ENCODE measurements at places on chromosomes 1 and 21.

DNA sequence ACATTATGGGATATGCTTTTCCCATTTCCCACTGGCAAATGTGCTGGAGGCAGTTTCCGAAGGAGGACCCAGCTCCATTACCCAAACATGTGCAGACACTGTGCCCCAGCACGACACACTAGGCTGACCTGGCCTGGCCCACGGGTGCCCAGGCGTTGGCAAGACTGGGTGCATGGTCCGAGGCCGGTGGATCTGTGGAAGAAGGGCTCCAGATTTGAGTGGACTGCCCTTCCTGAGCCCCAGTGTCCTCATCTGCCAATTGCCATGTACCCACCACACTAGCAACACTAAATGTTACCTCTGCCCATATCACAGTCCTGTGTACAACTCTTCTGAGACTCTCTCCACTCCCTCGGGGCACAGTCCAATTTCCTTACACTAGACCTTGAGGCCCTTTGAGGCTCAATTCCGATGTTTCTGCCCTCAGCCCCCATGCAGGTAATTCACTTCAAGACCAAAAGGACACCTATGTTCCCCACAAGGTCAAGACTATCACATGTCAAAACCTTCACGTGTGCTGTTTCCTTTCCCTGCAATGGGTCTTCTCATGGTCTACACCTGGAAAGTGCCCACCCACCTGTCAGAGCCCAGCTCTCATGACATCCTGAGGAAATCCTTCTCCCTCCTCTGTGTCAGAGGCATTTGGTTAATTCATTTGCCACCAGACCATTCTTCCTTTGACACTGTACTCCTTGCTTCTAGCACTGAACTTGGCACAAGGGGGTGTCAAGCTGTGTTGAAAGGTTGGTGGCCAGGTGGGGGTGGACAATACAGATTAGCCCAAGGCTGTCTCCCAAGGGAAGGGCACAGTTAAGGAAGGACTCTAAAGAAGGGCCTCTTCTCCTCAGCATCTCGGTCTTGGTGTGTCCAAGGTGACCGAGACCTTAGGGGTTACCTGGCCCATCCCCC is 124.9 kb downstream of the DMRTB1 start:
- no peak for DNase-seq

- no peak for DNase-seq
Measured at GRCh38 chr21:23402929-23403520, 2204.3 kb downstream of the MRPL39 start.

GRCh38 chr1:95974586-95974985 is 740.6 kb downstream of the RWDD3 start:
- DNase-seq, result no peak

GRCh38 chr21:35204850-35205541 is 155.9 kb upstream of the RUNX1 start:
- no peak for DNase-seq

DNA sequence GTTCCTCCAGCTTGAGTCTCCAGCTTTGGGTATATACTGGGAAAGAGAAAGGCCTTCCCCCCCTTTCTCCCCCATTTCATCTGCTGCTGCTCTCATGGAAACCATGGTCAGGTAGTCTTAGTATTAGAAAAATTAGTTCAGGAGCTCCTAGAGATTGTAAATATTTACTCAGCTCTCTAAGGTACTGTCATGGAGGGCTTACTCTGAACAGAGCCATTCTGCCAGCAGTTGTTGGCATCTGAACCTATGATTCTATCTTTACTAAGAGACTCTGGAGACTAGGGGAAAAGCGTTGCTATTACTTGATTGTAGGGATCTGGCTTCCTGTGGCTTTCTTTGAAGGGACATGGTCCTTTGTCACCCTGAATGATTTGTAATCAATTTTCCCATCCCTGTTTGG is 6.1 kb downstream of the INTS3 start:
- DNase-seq, result no peak

GRCh38 chr1:240210026-240210425 is 118.3 kb downstream of the FMN2 start:
- no peak for DNase-seq

DNA sequence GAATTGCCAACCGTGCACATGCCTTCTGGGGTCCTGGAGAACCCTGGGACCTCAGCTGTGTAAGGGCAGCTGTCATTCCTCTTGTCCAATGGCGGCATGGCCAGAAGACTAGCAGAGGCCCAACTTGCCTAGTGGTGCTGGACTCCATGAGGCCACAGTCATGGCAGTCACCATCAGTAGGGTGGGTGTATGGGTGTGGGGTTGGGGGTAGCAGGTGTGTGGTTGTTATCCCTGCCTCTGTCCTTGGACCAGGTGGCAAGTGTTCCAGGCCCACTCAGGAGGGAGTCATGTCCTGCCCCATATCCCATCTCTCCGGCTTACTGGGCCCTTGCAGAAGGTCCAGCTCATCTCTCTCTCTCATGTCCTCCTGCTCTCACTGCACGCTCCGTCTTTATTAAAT is 1596.2 kb downstream of the MRPL39 start:
- DNase-seq, result no peak

DNA sequence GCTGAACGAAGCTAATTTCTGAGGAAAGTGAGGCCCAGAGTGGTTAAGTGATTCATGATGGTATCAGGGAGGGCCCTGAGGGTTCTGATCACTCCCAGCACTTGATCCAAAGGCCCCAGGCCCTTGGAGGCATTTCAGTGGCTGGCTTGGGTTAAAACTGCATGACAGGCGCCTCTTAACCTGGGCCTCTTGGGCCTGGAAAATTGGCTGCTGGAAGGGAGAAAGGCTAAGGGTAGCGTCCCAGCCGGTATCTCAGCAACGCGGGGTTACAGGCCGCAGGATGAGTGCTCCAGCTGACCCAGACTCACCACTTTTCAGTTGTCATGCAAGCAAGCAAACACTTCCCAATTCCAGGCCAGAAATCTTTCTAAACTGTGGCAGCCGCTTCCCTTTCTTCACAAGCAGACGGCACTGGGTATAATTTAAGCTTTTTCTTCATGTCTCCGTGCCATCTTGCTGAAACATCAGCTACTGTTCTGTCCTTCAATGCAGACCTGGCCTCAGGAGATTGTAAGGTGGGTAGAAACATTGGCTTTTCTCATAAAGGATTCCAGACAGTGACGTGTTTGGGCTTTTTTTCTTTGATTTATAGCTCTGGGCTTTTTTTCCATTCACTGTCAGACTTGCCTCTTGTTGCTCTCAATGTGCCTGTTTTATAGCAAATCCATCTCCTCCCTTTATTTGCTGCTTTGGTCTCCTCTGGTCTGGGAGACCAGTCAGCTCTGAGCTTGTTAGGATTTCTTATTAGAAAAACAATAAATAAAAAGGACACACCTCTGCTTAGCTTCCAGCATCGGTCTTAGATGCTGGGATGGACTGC is 229.1 kb downstream of the KCNJ6 start:
- DNase-seq, result no peak

DNA sequence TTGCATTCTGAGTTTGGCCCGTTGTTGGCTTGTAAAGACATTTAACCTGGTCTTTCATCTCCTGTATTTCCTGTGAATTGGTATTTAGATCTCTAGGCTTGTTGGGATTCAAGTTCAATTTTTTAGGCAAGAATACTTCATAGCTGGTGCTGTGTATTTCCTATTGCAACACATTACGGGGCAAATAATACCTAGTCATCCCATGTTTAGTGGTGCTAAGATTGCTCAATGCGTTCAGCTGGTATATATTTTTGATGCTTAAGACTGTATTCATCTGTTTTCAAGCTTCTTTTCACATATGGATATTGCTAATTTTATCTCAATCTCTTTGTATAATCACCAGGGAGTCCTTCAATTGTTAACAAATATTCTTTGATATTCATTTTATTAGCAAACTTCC is 87.5 kb upstream of the ZBTB18 start:
- DNase-seq, result no peak

DNA sequence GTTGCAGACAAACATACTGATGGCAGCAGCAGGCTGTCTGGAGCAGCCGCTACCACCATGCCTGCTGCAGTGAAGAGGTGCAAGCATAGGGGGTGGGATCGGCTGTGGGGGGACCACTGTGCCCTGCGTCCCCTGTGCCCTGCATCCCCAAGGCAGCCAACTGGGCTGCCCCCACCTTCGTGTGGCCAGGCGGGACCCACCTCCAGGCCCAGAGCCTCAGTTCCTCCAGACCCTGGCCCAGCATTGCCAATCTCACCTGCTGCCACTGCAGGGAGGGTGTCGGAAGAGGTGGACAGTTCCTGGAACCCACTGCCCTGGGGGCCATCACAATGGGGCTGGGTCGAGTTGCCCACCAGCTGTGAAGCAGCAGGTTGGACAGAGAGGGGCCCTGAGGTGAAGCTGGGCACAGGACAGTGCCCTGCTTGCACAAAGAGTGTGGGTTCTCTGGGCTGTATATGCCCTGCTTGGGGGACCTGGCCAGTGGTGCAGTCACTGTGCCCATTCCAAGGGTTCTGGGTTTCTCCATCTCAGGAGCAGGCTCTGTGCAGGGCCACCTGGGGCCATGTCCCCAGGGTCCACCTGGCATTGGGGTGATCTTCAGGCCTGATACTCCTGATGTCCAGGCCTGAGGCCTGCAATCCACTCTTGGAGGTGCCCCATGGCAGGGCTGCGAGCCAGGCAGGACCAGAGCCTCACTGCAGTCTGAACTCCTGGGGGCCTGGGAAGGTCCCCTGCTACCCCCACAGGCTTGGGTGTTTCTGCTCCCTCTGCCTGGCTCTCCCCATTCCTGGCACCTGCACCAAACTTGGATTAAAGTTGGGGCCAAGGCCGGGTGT is 261.4 kb upstream of the NRIP1 start:
- DNase-seq, result no peak

- DNase-seq, result no peak
Measured at GRCh38 chr1:212669102-212669501, 30.5 kb downstream of the BATF3 start.

DNA sequence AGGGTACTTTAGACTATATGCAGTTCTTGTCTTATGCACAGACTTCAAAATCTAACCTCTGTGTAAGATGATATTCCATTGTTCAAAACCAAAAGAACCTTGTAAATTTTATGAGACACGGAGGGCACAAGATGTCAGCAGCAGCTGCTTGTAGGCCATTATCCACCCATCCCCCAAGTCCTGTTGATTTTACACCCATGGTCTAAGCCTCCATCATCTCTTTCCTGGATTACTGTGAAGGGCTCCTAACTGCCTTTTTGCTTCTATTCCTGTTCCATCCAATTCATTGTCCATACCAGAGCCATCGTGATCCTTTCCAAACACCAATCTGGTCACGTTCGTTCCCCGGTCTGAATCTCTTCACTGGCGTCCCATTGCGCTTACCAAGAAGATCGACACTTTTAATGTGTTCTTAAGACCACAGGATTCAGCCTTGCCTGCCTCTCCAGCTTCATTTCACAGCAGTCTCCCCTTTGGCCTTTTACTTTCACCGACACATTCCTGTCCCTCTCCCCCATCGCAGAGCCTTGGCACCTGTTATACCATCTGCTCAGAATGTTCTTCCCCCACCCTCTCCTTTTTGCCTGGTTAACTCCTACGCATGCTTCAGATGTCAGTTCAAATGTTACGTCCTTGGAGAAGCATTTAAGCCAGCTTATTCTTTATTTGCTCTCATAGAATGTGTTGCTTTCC is 107.3 kb upstream of the POU3F1 start:
- no peak for DNase-seq

DNA sequence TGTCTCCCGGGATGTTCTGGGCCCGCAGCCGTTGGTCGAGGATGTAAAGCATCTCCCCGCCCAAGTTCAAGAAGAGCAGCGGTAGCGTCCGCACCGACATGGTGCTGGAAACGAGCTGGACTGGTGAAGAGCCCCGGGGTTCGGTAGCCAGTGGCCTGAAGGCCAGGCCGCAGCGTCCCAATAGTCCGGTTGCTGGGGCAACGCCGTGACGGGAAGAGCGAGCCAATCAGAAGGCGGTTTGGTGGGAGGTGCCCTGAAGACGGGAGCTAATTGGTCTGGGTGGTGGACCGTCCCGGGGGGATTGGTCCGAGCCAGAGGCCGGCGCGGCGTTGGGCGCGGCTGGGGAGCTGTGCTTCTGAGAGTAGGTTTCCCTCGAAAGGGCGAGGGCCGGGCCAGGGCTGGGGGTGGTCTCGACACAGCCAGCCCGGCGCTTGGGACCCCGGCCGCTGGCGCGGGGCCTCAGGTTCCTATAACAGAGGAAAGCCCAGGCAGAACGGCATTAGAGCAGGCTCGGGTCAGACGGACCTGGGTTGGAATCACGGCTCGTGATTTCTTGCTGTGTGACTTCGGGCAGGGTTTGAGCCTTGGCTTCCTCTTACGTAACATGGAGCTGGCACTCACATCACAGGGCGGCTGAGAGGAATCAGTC is at the start of gene OSCP1:
Gene OSCP1, minus strand, starts transcription at position 182 of the 649 bp plus-strand sequence. Its CDS starts 82 bp downstream, at position 100.
- DNase-seq, result peak; percentile 100

DNA sequence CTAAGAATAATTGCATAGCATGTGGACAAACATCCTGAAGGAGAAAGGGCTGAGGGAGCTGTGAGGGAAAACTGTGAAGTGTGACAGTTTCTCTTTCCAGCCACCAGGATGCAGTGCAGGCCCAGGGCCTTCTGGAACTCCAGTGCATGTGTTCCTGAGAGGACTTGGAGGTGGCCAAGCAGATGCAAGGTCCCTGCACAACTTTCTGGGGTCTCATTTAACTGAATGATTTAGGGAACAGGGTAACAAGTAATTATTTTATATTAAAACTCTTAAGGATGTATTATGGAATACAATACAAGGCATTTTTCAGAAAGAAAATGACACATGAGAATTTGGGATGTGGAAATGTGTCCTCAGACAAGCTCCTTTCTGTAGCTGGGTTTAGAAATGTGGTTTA is 61.2 kb upstream of the MCOLN3 start:
- peak; percentile 36 for DNase-seq

DNA sequence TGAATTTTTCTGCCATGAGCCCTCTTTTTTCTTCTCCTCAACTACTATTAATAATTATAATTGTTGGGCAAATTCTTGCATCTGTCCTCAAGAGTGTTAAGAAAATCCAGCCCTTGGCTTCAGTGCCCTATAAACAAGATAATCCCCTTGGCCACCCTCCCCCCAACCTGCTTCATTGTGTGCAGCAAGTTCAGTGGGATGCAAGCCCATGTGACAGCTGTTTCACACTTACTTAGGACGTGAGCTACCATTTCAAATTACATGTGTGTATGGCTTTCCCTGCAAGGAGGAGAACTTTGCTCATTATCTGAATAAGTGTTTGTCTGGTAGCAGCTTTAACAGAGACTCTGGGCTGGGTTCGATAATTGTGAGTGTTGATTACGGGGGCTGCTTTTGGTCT is 276.2 kb downstream of the CACNA1E start:
- no peak for DNase-seq

DNA sequence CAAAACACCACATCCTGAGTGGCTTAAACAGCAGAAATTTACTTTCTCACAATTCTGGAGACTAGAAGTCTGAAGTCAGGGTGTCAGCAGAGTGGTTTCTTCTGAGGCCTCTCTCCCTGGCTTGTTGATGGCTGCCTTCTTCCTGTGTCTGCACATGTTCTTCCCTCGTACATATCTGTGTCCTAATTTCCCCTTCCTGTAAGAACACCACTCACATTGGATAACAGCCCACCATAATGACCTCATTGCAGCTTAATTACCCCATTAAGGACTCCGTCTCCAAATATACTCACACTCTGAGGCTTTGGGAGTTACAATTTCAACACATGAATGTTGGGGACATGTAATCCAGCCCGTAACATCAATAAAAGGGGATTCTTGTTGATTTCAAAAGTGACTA is 23.4 kb downstream of the C8A start:
- DNase-seq, result no peak

- DNase-seq, result no peak
Measured at GRCh38 chr1:7402548-7402850, 368.6 kb upstream of the VAMP3 start.

GRCh38 chr21:44539991-44540666 is at the start of gene KRTAP10-1:
Gene KRTAP10-1, minus strand, starts transcription at chr21:44540195. Its CDS starts 45 bp downstream, at chr21:44540150.
- no peak for DNase-seq

GRCh38 chr1:150832597-150832996 is 24.5 kb upstream of the CTSK start:
- no peak for DNase-seq

Data from GM12892 (cell line).